ENCODE measurements at places on chromosomes 5 and 9.

DNA sequence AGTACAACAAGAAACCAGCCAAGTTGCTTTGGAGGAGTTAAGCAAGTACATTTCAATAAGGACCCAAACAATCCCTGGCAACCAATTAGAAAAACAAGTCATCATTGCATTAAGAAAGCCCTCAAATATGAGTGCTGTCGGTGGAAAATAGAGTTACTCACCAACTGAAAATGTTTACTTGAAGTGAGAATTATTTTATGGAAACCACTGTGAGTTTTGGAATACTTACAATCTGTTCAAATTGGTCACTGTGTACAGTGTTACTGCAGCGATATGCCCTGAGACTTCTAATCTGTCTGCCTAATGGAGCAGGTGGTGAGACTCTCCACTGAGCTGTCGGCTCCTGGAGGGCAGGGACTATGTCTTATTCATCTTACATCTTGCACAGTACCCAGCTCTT lies 1073.2 kb upstream of the DMAC1 start:
- no peak for DNase-seq

DNA sequence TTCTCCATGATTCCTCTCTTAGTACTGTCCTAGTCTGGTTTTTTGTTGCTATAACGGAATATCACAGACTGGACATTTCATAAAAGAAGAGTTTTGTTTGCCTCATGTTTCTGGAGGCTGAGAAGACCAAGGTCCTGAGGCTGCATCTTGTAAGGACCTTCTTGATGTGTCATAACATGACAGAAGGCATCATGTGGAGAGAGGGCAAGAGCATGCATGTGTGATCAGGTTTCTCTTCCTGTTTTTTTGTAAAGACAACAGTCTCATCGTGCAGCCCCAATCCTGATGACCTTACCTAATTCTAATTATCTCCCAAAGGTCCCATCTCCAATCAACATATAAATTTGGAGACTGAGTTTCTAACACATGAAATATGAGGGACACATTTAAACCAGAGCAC lies 108.4 kb downstream of the MSX2 start:
- DNase-seq, result no peak

- no peak for DNase-seq
Observed at GRCh38 chr5:93022796-93023447, 558.1 kb downstream of the NR2F1-AS1 start.

DNA sequence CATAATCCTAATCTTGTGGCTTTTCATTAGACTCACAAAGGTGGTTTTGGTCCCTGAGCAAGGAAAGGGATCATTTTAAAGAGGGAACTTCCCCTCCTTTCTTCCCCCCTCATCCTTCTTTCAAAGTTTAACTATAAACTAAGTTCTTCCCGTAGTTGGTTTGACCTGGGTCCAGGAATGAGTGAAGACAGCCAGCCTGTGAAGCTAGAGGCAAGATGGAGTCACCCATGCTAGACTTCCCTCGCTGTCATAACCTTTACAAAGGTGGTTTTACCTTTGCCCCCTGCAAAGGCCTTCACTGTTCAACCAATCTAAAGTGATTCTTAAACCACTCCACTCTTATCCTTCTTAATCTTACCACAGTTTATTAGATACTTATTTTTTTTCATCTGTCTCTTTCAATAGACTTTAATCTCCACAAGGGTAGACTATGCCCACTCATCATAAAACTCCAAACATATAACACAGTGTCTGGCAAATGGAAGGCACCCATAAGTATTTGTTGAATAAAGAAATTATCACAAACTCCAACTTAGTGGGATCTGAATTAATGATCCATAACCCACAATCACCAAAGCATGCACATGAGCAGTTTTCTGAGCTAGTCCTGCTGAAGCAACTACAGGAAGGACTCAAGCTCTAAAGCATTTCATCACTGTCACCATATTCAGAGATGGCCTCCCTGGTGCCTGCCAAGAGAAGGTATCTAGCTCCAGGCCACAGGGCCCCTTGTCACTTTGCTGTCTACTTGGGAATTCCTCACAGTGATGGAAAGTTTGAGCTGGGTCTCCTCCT lies 369.0 kb downstream of the SPOCK1 start:
- no peak for DNase-seq

GRCh38 chr5:142544946-142545649 lies 140.8 kb downstream of the FGF1 start:
- DNase-seq, result no peak

Data from iPS DF 19.7 (cell line).